Activated effector memory CD4-positive, alpha-beta T cell treated with Interleukin-2 at 50 U/mL for 16 hours (primary cell): ENCODE measurements at places on chromosomes 2 and 18.

- DNase-seq: peak; percentile 62
These were observed 44.5 kb upstream of the FOSL2 start for GRCh38 chr2:28348149-28348567.

GRCh38 chr2:219404954-219405353 is 13.2 kb upstream of the DES start:
- no peak for DNase-seq

GRCh38 chr2:108589781-108590180 is 55.5 kb downstream of the LIMS1 start:
- DNase-seq: no peak

DNA sequence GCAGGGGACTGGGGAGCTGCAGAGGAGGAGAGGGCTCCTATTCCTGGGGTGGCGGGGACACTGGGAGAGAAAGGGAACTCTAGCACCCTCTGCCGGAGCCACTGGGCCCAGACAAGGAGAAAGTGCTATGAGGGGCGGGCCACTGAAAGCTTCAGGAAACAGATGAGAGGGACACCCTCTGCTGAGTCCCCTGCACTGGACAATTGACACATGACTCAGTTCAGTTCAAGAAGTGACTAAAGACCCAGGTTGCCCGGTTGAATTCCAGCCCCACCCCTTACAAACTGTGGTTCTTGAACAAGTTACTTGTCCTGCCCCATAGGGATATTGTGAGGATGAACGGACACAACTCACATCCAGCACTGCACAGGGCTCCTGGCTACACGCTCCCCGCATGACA is 5.0 kb downstream of the RUFY4 start:
- no peak for DNase-seq

DNA sequence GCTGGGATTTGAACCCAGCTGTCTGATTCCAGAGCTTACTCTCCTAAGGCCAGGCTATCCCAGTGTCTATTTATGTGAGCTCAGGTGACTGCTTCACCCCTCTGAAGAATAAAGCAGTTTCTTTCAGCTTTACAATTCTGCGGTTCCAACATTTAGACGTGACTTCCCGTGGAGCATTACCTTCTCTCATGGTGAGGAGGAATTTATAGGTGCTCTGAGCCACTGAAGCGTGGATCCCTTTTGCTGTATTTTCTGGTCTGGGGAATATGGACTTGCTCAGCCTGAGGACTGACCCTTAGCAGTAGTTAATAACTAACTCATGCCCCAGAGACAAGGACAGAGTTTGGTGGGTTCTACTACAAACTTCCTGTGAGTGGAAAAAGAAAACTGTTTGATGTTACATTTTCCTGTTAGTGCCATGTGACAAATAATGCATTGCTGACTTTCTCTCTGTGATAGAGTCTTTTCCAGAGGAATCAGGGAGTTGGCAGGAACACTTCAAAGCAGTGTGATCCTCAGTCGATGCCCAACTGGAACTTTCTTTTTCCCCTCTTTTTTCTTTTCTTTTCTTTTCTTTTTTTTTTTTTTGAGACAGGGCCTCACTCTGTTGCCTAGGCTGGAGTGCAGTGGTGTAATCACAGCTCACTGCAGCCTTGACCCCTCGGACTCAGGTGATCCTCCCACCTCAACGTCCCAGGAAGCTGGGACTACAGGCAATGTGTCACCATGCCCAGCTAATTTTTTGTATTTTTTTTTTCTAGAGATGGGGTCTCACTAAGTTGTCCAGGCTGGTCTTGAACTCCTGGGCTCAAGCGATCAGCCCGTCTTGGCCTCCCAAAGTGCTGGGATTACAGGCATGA is 21.9 kb downstream of the CASP10 start:
- no peak for DNase-seq

- no peak for DNase-seq
These were observed 11.6 kb downstream of the SRSF7 start for GRCh38 chr2:38739524-38739923.

GRCh38 chr2:96409081-96409819 is 73.7 kb downstream of the NCAPH start:
- no peak for DNase-seq
